Hematopoietic multipotent progenitor cell treated with erythropoietin and hydrocortisone succinate and interleukin-3 and kit ligand, for 4 days (in vitro differentiated cells): ENCODE measurements at places on chromosomes 3 and 15.

DNA sequence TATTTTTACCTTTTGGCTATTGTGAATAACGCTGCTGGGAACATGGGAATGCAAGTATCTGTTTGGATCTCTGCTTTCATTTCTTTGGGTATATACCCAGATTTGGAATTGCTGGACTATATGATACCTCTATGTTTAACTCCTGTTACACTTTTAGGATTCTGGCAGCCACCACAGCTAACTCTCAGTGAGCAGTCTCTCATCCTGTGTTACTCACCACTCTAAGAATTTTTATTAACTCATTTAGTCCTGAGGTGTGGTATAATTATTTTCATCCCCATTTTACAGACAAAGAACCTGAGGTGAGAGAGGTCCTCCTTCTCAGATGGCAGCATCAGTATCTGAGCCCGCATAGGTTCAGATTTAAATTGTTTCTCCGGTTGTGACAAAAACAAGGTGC is 1.1 kb downstream of the SPATA12 start:
- DNase-seq, result no peak

DNA sequence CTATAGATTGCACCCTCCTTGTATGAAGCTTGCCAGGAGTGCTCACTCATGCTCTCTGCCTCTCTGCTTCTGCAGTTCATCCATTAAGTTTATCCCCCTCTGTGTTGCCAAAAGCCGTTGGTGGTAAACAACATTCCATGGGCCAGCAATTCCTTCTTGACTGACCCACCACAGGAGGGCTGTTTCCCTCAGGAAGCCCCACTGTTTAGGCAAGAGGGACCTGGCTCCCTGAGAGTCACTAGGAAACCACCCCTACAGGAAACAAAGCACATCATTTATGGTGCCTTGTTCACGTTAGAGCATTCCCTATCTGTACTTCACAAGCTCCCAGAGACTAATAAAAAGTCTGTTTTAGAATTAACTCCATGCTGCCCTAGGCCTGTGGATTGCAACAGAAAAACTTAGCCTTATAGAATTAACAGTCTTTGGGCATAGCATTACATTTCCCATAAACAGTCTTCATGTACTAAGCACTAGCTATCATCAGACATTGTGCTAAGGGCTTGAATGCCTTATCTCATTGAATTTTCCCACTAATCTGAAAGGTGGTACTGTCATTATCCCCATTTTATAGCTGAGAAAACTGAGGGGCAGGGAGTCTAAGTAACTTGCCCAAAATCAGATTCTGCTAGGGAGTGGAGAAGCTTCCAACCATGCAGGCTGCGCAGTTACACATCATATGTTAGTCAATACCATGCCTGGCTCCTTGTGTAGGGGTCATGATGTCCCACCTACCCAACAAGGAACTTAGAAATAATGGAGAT is 149.9 kb downstream of the SHQ1 start:
- DNase-seq, result no peak

DNA sequence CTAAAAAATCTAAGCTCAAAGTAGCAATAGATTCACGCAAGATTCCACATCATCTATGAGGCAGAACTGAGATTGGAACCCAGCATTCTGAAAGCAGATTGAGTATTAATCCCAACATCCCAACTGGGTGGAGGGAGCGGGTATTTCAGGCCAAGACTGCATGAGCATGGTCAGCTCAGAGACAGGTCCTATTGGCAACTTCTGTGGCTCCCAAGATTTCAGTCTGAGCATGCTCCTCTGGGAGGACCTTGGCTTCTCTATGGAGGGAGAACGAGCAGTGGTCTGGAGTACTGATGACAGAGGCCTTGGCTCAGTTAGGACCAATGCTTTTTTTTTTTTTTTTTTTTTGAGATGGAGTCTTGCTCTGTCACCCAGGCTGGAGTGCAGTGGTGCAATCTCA is 4.0 kb upstream of the ITGA11 start:
- DNase-seq, result no peak

DNA sequence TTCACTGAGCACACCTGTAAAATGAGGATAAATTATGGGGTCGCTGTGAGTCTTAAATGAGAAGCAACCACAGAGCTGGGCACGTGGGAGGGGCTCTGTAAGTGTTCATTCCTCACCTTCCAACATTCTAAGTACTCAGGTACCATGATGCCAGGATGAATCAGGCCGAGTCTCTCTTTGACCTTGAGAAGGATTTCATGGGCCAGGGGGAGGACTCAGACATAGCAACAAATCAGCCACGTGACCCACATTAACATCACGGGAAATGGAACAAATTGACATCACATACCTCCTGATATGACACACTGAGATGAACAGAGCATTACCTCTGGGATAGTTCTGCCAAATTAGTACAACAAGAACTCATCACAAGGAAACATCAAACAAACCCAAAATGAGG is 35.2 kb upstream of the USP3 start:
- DNase-seq, result no peak

GRCh38 chr15:84761607-84762131 is 13.3 kb downstream of the ZNF592 start:
- DNase-seq, result no peak

DNA sequence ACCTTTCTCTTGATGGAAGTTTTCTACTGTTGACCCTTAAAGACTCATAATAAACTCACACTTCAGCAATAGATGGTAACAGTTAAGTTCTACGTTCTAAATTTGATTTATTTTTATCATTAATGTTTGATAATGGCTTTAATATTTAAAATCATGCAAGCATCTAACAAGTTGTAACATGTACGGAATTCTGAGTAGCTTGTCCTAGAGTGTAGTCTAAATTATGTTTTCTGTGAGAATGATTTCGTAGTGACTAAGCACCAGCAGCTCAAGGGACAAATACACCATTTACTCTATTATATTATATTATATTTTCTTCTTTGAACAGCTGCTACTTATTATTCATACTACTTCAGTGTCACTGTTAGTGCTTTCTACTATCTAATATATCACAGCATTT is 345.6 kb downstream of the NLGN1 start:
- DNase-seq, result no peak

- DNase-seq, result peak; percentile 97
Observed at GRCh38 chr15:79595995-79596622, 164.0 kb downstream of the MINAR1 start.

GRCh38 chr3:142664819-142665218 is 59.0 kb upstream of the TRPC1 start:
- no peak for DNase-seq

DNA sequence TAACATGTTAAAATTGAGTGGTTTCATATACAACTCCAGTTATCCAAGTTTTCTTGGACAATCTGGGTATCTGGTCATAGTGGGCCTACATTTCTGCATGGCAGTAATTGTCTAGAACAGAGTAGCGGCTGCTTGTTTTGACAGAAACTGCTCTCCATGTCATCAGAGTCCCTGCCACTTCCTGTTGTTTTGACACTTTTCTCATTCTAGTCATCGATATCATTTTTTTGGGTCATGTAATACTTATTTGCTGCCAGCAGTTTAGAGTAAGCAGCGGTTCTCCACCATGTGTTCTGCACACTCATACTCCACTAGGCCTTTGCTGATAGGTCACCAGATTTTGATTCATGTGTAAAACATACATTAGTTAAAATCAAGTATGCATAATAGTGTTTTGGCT is 81.5 kb downstream of the SLC25A26 start:
- no peak for DNase-seq

- peak; percentile 63 for DNase-seq
Observed at GRCh38 chr3:119681279-119681678, 4.1 kb upstream of the COX17 start.

GRCh38 chr3:172717493-172718088 is 6.7 kb upstream of the NCEH1 start:
- DNase-seq, result peak; percentile 46

- DNase-seq, result no peak
Observed at GRCh38 chr3:33392703-33393125, 47.5 kb downstream of the UBP1 start.

GRCh38 chr3:52109611-52110301 is 44.5 kb downstream of the POC1A start:
- peak; percentile 65 for DNase-seq

DNA sequence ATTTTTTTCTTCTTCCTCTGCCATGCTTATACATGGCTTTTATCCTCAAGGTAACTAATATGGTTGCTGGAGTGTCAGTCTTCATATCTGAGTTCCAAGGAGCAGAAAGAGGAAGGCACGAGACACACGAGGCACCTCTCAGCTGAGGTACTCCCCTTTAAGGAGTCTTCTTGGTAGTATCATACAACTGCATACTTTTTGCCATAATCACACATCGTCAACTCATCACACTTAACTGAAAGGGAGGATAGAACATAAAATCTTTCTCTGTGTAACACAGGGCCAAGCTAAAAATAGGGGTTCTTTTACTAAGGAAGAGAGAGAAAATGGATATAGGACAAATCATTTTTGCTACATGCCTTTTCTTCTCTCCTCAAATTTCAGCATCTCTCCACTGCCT is 104.2 kb downstream of the OXSM start:
- DNase-seq, result no peak

DNA sequence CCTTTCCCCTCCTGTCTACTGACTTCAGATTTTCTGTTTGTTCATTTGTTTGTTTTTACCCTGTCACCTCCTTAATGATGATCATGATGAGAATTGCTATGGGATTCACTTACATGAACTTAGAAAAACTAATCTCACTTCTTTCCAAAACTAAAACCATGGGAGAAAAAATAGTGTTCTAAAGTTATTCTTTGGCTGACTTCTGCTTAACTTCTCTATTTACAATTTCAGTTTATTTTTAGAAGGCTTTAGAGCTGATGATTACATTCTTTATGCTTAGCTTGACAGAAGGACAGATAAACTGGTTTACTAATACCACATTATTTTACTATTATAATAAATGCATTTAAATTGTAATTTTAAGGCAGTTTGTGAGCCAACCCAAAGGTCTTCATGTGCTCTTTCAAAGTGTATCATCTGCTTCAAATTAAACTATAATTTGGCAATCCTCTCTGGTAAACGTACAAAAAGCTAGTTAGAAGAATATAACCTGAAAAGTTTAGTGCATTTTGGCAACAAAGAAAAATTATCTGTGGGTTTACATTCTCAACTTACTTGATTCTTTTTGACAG is 676.8 kb upstream of the UBE2E2 start:
- DNase-seq, result no peak

- DNase-seq, result peak; percentile 4
Observed at GRCh38 chr15:57626713-57627440, 35.2 kb downstream of the MYZAP start.

GRCh38 chr15:31276596-31277298 is 49.9 kb upstream of the KLF13 start:
- DNase-seq, result no peak

- DNase-seq, result no peak
Observed at GRCh38 chr3:131371688-131372066, 9.9 kb upstream of the NUDT16 start.

GRCh38 chr3:188869628-188870027 is 302.1 kb upstream of the TPRG1 start:
- DNase-seq, result no peak

DNA sequence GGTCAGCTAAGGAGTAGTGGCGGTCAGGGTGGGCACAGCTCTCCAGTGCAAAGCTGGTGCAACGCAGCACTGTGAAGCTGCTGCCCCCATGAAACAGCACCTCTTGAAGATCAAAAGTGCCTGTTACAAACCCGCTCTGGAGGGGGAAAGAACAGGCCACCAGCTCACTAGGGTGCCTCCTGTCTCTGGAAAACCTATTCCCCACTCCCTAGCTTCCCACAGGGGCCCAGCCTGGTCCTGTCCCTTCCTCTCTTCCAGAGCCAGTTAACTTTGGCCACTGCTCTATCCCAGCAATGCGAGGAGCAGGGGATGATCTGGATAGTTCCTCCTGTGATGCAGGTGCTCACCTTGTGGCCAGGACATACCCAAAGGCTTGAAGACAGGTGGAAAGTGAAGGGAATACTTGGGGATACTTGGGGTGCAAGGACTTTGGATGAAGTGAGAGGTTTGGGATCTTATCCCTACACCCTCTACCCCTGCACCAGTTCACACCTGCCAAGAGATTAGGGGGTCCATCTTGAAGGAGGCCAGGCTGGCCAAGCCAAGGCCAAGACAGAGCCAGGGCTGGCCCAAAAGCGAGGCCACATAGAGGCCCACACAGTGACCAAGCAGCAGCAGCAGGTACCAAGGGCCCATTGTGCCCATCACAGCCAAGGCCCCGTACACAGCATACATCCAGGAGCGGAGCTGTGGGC is 4.2 kb downstream of the HHATL start:
- no peak for DNase-seq

GRCh38 chr15:69600556-69601085 is 148.0 kb downstream of the RPLP1 start:
- no peak for DNase-seq

GRCh38 chr3:188584162-188584529 is 430.2 kb downstream of the LPP start:
- DNase-seq, result peak; percentile 68

- no peak for DNase-seq
Observed at GRCh38 chr15:77791941-77792340, 159.2 kb upstream of the LINGO1 start.

GRCh38 chr3:196501316-196502044 is 2.1 kb downstream of the RNF168 start:
- peak; percentile 24 for DNase-seq

- no peak for DNase-seq
Observed at GRCh38 chr3:186004671-186005070, 66.9 kb upstream of the TRA2B start.

DNA sequence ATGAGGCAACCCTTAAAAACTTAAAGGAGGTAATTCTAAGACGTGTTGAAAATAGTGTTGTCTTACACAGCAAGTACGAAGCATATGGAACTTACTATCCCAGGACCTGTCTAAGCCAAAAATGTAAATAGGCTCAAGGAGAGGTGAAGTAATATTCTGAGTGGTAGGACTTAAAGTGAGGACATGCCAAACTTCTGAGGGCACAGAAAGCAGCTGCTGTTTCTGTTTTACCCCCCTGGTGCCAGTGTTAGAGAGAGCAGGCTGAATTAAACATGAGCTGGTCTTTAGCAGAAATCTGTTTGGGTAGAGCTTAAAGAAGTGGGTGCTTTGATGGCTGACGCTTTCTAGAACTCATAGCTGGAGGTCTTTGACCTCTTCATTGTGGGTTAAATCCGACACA is 149.7 kb upstream of the NPHP3 start:
- no peak for DNase-seq

GRCh38 chr15:89760303-89761008 is 9.4 kb upstream of the MESP1 start:
- peak; percentile 86 for DNase-seq

GRCh38 chr3:126463521-126463920 is 12.2 kb downstream of the ZXDC start:
- no peak for DNase-seq

GRCh38 chr3:136567599-136568188 is 184.5 kb downstream of the STAG1 start:
- DNase-seq, result no peak

GRCh38 chr15:50116477-50116876 is 2.6 kb downstream of the ATP8B4 start:
- peak; percentile 89 for DNase-seq

- no peak for DNase-seq
Observed at GRCh38 chr3:85605066-85605465, 646.3 kb downstream of the CADM2 start.

DNA sequence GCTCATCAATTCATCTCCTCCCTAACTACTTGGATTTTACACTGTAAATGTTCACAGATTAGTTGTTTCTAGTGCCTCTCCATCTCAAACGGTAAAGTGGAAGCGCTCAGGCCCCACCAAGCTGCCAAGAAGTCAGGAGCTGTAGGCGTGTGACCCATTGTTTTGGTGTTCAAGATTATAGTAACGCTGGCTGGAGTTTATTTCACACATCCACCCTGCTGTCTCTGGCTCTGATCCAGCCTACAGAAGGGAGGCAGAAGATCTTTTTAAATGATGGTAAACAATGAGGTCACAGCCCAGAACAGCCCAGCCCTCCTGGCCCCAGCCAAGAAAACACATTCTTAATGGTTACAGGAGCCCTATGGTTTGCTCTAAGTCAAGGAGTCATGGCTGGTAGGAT is 25.7 kb upstream of the GALNT15 start:
- DNase-seq, result no peak
